Activated CD8-positive, alpha-beta memory T cell treated with anti-CD3 and anti-CD28 coated beads, Interleukin-2, amount 10 ng/mL, durations not matched to agents 7 days and 5 days (primary cell): ENCODE measurements at places on chromosomes 3 and 15.

DNA sequence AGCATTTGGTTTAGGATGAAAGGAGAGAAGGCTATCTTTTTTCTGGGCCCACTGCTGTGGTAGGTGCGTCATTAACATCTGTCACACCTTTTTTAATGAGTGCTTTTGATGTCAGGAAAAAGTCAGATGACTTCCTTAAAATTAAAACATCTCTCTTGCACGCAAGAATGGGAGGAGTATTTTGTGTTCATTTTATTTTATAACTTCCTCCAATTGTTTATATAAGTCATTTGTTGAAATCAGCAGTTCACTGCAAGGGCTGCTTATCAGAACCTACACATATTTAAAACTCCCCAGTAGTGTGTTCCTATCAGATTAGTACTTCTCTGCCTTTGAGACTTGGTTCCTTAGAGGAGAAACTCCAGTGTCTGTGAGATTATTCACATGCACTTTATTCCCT lies 143.8 kb downstream of the NEO1 start:
- no peak for DNase-seq

DNA sequence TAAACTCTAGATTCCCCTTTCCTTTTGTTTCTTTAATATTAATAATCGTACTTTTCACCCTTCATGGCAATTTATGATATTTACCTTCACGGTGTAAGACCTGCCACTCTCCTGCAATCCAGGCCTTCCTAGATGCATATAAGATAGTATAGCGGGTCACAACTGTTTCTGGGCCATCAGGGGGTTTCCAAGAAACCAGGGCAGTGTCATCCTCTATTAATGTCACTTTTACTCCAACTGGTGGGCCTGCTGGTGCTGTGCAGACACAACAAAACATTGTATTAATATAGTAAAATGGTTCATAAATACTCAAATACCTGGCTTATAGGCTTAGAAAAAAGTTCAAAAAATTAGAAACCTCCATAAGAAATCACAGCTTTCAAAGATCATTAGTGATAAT lies 48.9 kb upstream of the PYGO1 start:
- DNase-seq, result no peak

DNA sequence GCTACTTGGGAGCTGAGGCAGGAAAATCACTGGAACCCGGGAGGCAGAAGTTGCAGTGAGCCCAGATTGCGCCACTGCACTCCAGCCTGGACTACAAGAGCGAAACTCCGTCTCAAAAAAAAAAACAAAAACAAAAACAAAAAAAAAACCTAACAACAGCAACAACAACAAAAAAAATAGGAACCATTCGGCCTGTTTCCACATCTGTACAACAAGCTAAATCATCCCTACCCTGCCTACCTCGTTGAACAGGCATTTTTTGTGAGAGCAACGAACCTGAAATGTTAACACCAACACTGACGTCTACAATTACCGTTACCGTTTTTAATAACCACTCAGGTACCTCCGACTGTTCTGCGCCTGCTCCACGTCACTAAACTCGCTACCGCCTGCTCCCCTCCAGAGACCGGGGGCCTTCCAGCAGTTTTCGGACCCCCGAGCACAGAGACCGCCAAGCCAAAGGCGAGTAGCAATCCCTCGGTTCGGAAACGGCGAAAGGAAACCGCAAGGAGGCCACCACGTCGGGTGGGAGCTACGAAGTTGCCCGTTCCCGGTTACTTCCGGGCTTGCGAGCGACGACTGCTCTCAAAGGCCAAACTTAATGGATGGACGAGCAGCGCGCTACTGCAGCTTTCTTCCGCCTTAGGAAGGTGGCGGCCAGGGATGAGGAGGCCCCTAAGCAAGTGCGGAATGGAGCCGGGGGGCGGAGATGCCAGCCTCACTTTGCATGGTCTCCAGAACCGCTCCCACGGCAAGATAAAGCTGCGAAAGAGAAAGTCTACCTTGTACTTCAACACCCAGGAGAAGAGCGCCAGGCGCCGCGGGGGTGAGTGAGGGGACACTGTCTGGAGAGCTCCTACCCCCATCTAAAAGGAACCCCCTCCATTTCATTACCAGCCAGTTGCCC lies at the start of the genes PIGB and PIGBOS1:
TSS of gene PIGB (plus strand) at position 635 of the 907 bp plus-strand sequence. CDS start at position 664, 29 bp downstream.
TSS of gene PIGBOS1 (minus strand) at position 536 of the 907 bp plus-strand sequence. CDS start 1,331 bp downstream, outside the sequence.
- DNase-seq, result peak; percentile 90

- no peak for DNase-seq
Measured at GRCh38 chr3:167653760-167654159, at the start of gene WDR49. TSS of gene WDR49 (minus strand) at chr3:167653942. CDS start at chr3:167653425, 517 bp downstream.

GRCh38 chr3:15032650-15033049 lies 32.5 kb downstream of the MRPS25 start:
- no peak for DNase-seq

DNA sequence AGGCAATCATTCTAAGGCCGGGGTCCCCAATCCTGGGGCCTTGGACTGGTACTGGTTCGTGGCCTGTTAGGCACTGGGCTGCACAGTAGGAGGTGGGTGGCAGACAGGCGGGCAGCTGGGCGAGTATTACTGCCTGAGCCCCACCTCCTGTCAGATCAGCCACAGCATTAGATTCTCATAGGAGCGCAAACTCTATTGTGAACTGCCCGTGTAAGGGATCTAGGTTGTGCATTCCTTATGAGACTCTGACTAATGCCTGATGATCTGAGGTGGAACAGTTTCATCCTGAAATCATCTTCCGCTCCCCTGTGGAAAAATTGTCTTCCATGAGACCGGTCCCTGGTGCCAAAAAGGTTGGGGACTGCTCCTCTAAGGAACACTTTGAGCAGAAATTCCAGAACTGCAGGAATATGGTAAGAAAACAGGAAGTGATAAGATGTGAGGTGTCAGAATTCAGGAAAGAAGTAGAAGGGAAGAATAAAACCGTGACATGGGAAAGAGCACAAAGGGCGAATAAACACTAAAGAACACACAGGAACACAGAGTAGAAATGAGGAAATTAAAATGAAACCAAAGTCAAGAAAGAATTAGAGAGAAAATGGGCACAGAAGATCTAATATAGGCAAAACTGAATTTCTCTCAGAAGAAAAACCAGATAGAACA lies 57.6 kb downstream of the PDCD6IP start:
- DNase-seq, result no peak

- DNase-seq, result no peak
Measured at GRCh38 chr15:69225355-69226022, 65.1 kb downstream of the GLCE start.
